ENCODE measurements at places on chromosomes 4 and X.

DNA sequence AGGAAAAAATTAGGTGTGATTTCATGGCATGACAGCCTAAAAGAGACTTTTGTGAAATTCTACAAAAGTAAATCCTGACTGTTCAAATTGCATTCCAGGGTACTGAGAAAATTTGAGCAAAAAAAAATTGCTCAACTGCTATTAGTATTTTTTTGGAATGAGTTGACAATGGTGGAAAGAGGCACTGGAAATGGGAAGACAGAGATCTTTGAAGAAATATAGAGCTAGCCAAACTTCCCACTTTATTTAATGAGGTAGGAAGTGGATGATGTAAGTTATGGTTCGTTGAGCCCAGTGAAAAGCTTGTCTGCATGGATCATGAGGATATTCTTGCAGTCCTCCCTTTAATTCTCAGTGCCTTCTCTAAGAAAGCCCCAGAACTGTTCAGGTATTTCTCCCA, 183.8 kb downstream of the PTTG2 start:
- no peak for DNase-seq

- no peak for DNase-seq
Measured at GRCh38 chrX:43526878-43527277, 129.2 kb upstream of the MAOA start.

- DNase-seq = no peak
Measured at GRCh38 chrX:21838937-21839333, 482 bp upstream of the MBTPS2 start.

GRCh38 chr4:147596981-147597380, 20.2 kb upstream of the TMEM184C start:
- peak; percentile 67 for DNase-seq

DNA sequence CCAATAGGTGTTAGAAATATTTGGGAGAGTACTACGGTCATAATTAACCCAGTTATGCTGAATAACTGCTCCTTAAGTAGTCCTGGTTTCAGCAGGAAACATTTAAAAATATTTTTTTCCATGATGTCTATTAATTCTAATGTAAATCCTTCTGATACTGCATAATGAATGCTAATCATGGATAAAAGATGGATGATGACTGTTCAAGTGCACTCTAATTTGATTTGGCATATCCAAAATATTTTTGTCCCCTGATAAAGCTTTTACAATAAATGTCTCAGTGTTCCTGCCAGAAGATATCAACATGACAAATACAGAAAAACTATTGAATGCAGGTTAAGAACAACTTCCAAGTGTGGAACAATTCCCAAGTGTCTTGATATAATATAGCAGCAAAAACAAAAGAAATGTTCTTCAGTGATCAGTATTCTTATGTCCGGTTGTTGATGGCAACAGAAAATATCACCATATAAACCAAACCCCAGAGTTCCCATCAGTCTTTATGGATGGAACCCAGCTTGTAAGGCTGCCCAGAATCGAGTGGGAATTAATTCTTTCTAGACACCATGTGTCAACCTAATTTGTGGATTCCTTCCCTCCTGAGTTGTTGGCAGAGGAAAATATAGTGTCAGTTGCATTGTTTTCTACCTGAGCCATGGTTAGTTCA, 205.4 kb upstream of the GK2 start:
- DNase-seq = no peak

GRCh38 chr4:81566161-81566591, 94.5 kb upstream of the RASGEF1B start:
- DNase-seq = no peak

- no peak for DNase-seq
Measured at GRCh38 chr4:126807132-126807531, 825.6 kb upstream of the INTU start.

DNA sequence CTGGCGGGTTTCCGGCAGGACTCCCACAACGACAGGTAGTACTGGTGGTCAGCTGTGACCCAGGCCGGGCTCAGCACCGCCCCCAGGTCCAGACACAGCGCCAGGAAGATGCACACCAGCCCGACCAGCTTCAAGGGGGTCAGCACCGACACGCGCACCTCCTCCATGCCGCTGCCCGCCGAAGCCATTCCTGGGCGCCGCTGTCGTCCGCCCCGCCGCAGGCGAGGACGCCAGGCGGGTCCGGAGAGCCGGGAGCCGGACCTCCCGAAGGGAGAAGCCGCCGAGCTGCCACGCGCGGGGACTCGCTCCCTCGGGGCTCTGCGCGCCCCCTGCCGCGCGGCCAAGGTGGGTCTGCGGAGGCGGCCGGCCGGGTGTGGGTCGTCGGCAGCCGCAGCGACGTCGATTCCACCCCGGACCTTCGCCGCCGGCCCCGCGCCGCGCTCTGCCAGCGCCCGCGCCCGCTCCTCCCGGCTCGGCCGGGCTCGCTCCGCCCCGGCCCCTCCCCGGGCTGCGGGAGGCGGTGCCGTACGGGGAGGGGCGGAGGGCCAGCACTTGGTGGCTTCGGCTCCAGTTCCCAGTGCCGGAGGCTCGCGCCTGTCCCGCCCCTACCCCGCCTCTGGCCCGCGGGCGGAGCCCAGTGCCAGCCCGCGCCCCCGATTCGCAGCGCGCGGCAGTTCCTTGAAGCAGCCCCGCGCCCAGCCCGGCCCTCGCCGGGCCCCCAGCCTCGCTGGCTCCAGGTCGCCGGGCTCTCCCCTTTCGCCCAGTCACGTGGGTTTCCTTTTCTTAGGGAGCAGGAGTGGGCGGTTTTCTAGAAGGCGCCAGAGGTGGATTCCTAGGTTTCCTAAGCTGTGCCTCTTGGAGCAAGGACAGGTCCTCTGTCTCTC, at the start of gene TMEM47:
TMEM47 (minus strand) TSS at position 444 of the 884 bp plus-strand sequence; CDS start at position 188, 256 bp downstream.
- peak; percentile 17 for DNase-seq

DNA sequence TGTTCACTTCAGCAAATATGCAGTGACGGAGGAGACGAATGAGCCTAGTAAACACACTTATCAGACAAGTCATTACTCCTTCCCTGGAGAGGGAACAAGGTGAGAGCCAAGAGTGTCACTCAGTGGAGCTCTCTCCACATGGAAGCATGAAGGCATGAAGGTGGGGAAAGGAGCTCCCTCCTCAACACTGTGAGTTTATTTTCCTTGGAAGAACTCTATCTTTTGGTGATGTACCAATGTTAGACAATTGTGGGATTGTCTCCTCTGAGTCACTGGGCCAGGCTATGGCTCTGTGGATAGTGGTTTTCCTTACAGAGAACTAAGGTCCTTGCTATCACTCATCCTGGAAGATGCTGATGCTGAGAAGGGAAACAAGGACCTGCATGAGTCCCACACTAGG, 200.2 kb downstream of the CPEB2 start:
- DNase-seq = no peak

GRCh38 chr4:154574311-154574710, 11.5 kb downstream of the FGB start:
- DNase-seq = no peak
